Stimulated activated CD8-positive, alpha-beta memory T cell treated with anti-CD3 and anti-CD28 coated beads, Interleukin-4, amount 100 ng/mL, for 4 hours (primary cell): ENCODE measurements at places on chromosomes 6 and 20.

GRCh38 chr6:19839237-19839546 lies 2.0 kb downstream of the ID4 start:
- DNase-seq, result no peak

- no peak for DNase-seq
Measured at GRCh38 chr6:36605560-36606391, 11.6 kb downstream of the SRSF3 start.

GRCh38 chr6:144104488-144104887 lies 9.1 kb upstream of the SF3B5 start:
- DNase-seq, result no peak

- no peak for DNase-seq
Measured at GRCh38 chr6:47116086-47116485, 74.0 kb upstream of the ADGRF1 start.

- DNase-seq, result no peak
Measured at GRCh38 chr20:63831646-63831992, 555 bp upstream of the ZBTB46 start.

DNA sequence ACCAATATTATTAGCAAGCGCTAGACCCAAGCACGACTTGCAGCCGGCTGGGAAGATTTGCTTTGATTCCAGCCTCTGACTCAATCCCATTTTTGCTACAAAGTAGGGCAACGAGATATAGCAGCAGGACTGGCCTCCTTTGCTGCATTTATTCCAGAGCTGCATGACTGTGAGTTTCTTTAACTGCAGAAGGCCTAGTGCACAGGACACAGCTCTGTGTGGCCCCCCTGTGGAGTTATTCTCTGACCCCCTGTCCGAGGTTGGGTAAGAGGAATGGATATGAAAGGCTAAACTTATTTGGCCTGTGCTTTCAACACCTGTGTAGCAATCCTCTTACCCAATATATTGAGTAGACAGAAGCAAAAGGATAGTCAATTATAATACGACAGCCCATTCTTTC lies 133.3 kb upstream of the SPTLC3 start:
- no peak for DNase-seq

DNA sequence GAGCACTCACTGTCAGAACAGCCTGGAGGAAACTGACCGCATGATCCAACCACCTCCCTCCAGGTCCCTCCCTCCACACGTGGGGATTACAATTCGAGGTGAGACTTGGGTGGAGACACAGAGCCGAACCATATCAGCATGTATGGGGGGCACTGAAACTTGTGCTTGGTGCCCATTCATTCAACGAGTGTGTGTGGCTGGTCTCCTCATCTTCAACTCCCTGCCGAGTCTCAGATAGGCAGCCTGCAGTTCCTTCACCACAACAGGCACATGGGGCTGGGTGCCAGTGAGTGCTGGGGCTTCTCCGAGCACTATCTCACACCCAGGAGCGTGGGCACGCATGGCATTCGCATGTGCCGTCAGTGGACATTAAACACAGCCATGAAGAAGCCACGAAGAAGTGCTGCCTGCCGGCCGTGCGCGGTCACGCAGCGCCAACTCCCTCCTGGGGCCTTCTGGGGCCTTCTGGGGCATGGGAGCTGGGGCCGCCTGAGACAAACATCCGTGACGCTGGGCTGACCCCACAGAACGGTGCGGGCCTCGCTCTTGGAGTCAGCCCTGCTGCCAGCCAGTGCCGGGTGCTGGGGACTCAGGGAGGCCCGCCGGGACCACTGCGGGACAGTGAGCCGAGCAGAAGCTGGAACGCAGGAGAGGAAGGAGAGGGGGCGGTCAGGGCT lies 714 bp upstream of the RTEL1 start:
- DNase-seq, result no peak

GRCh38 chr6:36545767-36546307 lies 1.4 kb downstream of the STK38 start:
- no peak for DNase-seq

DNA sequence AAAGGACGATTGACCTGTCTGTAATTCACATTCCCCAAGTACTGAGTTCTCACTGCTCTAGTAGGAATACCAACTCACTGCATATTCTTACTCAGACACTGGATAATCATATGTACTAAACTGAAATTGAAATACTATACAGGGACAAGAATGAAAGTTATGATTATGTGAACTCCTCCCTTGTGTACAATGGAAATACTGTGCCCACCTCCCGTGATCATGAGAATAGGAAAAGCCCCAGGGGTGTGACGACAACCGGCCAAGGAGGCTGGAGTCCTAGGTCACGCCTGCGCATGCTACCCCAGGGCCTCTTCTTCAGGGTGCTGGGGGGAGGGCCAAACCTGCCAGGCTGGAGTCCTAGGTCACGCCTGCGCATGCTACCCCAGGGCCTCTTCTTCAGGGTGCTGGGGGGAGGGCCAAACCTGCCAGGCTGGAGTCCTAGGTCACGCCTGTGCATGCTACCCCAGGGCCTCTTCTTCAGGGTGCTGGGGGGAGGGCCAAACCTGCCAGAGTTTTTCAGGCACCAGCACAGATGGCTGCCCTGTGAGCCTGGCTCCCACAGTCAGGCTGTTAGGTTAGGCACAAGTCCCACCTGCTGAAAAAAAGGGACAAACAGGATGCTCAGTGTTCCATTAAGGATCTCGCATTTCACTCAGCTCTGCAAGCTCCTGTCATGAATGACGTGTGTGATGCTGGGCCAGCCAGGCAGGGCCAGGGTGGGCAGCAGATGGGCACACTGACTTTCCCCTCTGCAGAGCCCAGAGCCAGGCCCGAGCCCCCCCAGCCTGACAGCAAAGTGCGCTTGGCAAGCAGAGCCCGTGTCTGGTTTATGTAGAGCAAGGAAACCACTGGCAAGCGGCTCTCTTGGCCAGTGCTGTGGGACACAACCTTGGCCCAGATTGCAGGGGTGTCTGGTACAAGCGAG lies 107.7 kb downstream of the FOXF2 start:
- no peak for DNase-seq

GRCh38 chr6:148818939-148819575 lies 72.2 kb downstream of the UST start:
- no peak for DNase-seq

- DNase-seq, result no peak
Measured at GRCh38 chr6:89353702-89354392, 1.3 kb upstream of the UBE2J1 start.

DNA sequence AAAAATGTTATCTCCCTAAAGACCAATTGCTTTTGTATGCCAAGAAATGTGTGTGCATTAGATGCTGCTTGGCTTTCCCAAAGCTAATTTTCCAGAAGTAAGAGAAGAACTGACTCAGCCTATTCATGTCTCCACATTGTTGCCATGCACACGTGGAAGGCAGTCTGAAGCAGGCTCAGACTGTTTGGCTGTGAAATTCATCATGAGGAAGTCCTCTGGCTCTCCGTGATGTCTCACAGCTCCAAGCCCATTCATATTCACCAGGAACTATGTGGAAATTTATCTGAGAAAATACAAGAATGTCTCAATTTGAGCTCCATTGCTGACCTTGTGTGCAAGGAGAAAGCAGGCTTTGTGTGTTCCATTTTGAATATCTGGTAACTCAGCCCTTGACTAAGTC lies 1022.2 kb upstream of the GJE1 start:
- DNase-seq, result no peak

GRCh38 chr20:18567739-18568091 lies 483 bp downstream of the SMIM26 start:
- DNase-seq, result no peak

- no peak for DNase-seq
Measured at GRCh38 chr20:4252005-4252404, 236.6 kb upstream of the RNF24 start.

GRCh38 chr6:137863091-137863797 lies 3.8 kb upstream of the TNFAIP3 start:
- no peak for DNase-seq

GRCh38 chr20:61019322-61019721 lies 232.7 kb upstream of the CDH4 start:
- DNase-seq, result no peak

- no peak for DNase-seq
Measured at GRCh38 chr6:160430751-160431150, 82.6 kb downstream of the SLC22A3 start.

DNA sequence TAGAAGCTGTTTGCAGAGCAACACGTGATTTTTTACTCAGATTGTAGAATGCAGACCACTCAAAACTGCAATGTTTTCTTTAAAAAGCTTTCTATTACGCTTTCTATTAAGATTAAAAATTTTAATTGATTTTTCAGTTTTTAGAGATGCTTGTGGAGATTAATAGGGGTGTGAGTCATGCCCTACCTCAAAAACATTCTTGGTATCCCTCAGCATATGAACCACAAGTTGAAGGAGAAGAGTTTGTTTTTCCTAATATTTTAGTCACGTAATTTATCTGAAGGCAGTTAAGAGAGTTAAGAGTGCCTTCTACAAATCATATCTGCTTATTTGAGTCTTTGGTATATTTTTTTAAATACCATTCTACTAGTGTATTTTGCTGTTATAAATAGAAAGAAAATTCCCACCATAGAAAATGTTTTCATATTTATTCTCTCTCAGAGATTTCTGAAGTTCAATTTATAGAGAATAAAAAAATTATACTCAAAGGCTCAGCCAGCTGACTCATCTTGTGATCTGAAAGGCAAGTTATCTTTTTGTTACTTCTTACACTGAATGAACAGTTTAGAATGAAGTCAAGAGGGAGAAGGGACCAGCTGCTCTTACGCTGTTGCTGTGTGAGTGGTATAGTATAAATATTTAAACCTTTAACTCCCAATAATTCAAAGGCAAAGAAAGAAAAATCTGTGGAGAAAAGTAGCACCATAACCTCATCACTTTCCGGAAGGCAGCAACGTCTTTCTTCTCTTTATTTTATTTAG lies 7.6 kb downstream of the RIPOR2 start:
- DNase-seq, result no peak

- DNase-seq, result no peak
Measured at GRCh38 chr20:53763707-53764414, 170.2 kb upstream of the ZNF217 start.

DNA sequence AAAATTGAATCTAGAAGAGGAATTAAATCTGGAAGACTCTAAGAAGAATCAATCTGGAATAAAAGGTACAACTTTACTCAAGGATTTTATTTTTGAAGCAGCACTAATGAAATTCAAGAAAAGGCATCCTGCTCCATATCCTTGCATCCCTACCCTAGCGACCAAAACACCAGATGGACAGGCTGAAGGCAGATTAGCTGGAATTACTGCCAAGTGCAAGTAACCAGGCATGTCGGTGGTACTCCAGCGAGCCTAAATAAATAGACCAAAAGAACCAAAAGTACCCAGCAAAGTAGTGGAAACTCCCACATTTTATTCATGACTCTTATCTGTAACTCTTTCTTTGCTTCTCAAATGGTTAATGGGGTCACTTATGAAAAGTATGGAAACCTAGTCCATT lies 21.0 kb downstream of the OPRM1 start:
- no peak for DNase-seq

DNA sequence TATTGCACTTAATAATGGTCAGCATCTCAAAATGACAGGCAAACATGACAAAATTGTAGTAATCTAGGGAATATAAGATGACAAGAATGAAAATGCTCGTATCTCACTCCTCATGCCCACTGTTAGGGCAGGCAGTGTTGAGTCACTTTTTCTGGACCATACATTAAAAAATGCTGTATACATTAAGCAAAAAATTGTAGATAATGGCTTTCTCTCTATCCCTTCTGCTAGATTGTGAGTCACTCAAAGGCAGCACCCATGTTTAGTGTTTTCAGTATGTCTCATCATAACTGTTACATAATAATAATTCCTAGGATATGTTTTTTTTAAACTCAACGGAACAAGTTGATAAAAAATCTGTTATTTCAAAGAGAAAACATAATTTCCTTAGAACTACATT lies 199.3 kb downstream of the TENT5A start:
- DNase-seq, result no peak

- DNase-seq, result no peak
Measured at GRCh38 chr20:25399037-25399430, 8.4 kb upstream of the ABHD12 start.

GRCh38 chr6:29776684-29777083 lies 50.9 kb upstream of the HLA-G start:
- DNase-seq, result no peak

DNA sequence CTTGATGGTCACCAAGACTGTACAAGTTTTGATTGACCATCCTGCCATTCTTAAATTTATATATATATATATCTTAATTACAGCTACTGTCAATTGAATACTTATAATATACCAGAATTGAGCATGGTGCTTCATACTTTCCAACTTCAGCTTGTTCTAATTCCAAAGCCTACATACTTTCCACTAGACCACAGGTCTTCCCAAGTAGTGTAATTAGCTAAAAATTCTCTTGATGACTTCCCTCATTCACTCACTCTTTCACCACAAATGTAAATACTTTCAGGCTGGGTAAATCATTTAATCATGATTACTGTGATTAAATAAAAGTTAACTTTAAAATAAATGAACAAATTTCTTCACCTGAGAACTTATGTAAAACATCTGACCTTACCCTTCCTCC lies 3.4 kb downstream of the ASF1A start:
- DNase-seq, result no peak

DNA sequence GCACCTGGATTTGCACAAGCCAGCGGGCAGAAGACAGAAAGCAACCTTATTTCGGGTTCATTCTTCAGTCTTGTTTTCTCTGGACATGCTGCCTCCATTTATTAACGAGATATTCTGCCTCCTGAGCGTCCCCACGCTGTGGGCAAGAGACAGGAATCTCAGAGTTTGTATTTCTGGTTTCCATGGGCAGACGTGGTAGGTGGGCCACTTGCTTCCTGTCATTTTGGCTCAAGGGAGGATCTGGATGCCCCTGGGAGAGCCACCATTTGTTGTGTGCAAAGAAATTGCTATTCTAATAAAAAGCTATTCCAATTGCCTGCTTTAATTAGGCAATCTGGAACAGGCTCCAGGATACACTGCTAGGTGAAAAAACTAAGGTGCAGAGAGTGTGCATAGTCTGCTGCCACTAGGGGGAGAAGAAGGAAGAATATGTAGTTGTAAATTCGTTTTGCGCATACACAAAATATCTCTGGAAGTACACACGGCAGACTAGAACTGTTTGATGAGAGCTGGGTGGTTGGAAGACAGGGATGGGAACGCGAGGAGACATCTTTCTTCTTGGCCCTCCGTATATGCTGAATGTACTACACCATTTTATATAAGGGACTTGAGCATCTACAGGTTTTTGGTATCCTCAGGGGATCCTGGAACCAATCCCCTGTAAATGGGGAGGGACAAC lies 30.1 kb upstream of the SLC16A10 start:
- DNase-seq, result no peak

DNA sequence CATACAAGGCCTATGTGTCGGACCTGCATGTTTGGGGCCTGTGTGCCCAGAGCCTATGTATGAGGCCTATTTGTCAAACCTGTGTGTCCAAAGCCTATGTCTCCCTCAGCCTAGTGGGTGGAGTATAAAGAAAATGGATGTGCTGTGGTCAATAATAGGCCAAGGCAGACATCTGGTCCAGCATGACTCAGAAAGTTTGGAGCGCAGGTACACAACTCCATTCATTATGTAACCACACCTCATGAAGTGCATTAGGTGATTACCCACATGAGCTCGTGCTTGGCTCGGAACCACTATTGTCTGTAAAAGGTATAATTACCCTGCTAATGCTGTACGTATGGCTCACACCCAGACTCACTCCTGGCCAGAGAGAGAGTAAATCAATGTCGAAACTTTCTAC lies 302.4 kb upstream of the POU3F2 start:
- DNase-seq, result no peak

GRCh38 chr6:137630666-137631065 lies 136.5 kb upstream of the OLIG3 start:
- no peak for DNase-seq
